T-helper 2 cell (primary cell): ENCODE measurements at places on chromosomes 6 and 20.

DNA sequence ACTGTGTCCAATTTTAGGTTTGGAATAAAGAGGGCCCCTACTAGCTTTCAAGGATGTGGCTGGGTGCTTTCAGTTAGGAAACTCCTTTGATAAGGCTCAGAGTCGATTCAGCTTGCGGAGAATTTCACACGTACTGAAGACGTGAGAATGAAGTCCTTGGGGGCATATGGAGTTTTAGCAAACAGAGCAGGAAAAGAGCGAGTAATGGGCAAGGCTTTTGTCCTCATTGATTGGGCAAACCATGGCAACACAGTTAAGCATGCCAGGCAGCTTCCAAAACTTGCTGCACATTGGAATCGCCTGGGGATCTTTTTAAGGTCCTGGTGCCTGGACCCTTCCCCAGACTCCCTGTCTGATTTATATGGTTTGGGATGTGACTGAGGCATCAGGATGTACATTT is 29.2 kb downstream of the ISM1 start:
- DNase-seq: no peak

GRCh38 chr6:122200440-122200839 is 199.0 kb upstream of the HSF2 start:
- no peak for DNase-seq

DNA sequence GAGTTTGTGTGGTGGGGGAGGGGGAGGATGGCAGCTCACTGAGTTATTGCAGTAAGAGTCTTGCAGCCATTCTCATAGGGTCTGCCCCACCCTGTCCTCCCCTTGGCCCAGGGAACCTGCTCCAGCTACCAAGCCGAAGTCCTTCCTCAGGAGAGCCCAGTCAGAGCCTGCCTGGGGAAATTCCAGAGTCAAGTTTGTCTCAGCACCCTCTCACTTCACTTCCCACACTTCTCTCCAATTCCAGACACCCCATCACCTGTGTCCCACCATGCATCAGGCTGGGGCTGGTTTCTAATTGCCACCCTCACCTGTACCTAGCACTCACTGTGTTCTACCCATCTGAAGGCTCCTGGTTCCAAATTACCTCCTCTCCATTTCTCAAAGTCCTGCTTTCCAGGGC is 10.3 kb upstream of the SLC22A16 start:
- no peak for DNase-seq

GRCh38 chr6:12200015-12200564 is 90.1 kb upstream of the EDN1 start:
- no peak for DNase-seq

GRCh38 chr6:143068001-143068400 is 7.3 kb downstream of the AIG1 start:
- DNase-seq: no peak

- DNase-seq: no peak
Measured at GRCh38 chr20:1537731-1538058, 19.8 kb downstream of the SIRPD start.

DNA sequence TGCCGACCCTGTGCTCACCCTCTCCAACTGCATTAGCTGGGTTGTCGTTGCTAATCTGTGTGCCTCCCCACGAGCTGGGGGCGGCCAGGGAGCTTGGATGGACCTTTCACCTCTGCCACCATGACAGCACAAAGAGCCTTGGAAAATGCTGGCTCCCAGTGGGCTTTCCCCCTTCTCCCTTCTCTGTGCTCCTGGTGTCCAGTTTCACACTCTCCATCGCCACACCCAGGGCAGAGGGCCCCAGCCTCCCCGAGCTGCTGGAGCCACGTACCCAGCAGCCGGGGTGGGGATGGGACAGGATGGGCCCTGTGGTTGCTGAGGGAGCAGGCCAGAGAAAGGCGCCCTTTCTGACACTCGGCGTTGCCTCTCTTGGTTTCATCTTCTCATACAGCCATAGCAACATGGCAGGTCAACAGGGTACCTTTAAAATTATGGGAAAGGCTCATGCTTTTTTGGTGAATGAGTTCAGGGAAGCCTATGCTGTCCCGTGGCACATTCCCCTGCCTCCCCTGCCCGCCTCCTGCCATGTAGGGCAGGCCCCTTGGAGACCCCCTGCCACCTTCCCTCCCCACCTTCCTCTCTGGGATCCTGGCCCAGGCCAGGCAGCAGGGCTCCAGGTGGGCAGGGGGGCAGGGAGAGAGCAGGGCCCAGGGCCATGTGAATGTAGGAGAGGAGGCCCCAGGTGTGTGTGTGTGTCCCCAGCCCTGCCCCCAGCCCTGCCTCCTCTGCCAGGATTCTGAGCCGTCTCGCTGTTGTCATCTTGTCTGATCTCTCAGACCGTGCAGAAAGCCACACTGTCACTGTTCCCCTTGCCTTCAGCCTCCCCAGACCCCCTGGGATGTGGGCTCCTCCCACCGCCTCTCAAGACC is 85.2 kb upstream of the CCDC167 start:
- no peak for DNase-seq

DNA sequence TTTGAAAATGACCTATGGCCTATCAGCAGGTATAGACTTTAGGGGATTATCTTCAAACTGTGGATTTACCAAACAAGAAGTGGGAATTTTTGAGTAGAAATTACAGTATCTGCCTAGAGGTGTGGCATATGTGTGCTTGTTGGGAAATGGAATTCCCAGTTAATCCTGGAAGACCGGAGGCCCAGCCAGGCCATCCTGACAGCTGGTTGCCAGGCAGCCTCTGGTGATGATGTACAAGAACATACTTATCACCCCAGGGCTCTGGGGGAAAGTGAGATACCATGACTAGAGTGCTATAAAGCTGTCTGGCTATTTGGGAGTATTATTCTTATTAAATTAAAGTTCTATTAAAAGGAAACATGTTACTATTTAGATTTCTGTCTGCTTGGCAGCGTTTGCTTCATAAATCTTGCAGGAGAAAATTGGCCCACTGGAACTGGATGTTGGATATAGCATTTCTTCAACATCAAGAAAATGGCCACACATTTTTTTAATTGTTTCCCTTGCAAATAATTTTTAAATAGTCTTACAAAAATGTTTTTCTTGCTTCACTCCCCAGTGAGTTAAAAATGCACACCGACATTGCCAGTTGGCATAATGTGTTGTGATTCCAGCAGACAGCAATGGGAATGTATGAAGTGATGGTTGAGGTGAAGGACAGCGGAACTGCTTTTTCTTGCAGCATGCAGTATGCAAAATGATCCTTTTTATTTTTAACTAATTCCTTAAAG is 187.8 kb downstream of the MYLK4 start:
- DNase-seq: no peak

- DNase-seq: no peak
Measured at GRCh38 chr20:46324379-46324778, 16.1 kb upstream of the CDH22 start.

- DNase-seq: no peak
Measured at GRCh38 chr20:48483334-48484066, 344.3 kb downstream of the PREX1 start.

DNA sequence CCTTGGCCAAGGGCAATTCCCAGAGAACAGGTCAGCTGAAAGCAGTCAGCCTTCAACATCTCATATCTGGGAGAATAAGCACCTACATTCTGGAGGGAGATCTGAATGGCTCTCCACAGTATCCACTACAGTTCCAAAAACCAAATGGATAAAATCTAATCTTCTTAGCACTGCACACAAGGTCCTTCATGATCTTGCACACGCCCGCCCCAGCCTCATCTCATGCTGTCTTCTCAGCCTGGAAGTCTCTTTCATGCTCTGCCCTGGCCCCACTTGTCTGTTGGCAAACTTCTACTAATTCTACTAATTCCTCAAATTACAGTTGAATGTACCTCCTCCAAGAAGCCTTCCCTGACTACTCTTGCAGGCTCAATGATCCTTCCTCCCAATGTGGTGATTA is 1.8 kb upstream of the TTBK1 start:
- no peak for DNase-seq

DNA sequence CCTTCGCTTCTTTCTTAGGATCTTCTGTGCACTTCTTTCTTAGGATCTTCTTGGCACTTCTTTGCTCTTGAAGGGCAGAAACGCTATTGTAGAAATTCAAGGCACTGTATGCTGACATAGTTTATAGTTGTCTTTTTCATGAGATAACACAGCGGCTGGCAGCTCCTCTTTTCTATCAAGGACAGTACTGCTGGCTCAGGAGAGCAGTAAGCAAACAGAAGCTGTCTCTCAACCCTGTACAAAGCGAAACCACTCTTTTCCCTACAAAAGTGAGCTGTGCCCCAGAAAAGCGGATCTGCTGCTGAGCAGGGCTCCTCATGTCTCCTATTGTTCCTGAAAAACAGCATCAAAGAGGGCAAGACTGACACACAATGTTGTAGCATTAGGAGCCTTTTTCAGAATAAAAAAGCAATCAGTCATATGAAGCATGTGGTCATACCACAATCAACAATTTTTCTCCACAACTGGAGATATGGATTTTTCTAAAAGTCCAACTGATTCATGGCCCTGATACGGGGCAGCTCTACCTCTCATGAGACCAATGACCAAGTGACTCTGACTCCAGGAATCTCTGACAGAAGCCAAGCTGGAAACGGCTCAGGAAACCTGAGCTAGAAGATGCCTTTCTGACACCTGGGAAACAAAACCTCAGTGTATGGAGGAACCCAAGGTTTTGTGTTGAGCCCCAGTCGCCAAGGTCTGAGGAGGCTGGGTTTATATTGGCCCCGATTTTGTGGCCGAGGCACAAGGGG is 255.9 kb downstream of the ESR1 start:
- no peak for DNase-seq

DNA sequence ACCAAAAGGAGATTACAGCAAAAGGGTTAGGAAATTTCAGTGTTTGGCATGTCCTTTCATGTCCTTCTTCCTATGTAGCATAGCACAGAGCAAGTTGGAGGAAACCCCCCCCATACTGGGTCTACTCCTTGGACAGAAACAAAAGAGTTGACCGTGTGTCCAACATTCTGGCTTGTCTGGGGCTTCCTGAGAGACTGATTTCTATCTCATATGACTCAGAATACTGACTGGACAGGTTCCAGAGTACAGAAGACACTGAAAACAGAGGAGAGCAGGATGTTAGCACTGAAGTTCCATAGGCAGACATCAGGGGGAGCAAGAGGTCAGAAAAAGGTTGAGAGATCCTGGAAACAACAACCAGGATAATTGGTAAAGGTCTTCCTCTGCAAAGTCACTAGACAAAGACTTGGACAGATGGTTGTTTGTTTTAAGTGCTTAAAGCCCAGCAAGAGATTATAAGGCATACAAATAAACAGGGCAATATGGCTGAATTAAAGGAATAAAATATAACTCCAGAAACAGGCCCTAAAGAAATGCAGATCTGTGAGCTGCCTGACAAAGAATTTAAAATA is 48.4 kb downstream of the USP49 start:
- peak; percentile 11 for DNase-seq

GRCh38 chr20:23874747-23875146 is 4.8 kb downstream of the CST5 start:
- no peak for DNase-seq

DNA sequence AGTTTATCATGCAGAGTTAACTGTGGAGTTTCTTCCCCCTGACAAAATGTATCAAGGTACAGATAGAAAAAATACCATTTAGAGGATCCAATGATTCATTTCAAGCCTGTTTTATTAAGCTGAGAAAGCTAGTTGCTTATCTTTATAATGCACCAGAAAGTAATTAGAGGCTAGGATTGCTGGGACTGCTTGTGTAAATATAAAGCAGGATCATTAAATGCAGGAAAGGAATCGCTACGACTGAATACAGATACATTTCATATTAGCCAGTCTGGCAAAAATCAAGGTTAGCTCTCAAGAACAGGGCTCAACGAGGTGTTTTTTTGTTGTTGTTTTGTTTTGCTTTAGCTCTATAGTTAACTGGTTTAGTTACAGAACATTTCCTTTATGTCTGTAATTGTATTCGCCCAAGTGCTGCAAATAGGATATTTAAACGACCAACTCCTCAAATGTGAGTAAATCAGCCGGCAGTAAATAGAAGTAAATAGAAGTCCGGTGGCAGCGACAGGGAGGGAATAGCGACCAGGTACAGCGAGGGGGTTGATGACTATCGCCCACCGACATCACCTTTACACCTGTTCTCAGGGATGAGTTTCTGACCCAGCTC is 748 bp downstream of the UBE2J1 start:
- no peak for DNase-seq

GRCh38 chr6:128305976-128306375 is 214.4 kb downstream of the PTPRK start:
- DNase-seq: no peak

DNA sequence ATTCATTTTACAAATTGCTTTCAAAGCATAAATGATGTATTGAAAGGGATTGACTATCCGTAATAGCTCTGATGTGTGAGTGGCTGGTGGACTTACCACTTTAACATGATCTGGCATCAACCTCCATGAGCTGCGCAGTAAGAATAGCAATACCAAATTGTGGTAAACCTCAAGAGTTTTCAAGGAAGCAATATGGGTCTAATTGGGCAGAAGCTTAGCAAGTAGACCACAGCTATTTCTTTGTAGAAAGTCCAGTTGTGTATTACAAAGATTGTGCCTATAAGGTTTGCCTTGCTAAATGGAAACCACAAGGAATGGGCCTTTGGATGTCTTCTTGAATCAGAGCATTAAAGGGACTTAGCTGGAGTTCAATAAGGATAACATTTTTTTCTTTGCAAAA is 736.6 kb downstream of the KIF16B start:
- DNase-seq: no peak

- DNase-seq: no peak
Measured at GRCh38 chr6:74979065-74979766, 226.6 kb downstream of the COL12A1 start.

DNA sequence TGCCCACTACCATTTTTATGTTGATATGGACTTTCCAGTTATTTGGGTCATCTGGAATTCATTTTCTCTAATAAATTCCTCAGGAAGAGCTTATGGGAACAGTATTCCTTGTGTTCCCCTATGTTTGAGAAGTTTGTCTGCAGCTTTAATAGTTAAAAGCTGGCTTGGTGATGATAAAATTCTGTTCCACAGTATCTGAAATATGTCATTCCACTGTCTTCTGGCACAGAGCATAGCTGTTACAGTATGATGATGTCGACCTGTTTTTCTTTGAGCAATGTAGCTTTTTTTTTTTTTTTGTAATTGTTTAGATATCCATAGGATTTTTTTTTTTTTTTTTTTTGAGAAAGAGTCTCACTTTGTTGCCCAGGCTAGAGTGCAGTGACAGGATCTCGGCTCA is 43.2 kb downstream of the NCOA3 start:
- no peak for DNase-seq

DNA sequence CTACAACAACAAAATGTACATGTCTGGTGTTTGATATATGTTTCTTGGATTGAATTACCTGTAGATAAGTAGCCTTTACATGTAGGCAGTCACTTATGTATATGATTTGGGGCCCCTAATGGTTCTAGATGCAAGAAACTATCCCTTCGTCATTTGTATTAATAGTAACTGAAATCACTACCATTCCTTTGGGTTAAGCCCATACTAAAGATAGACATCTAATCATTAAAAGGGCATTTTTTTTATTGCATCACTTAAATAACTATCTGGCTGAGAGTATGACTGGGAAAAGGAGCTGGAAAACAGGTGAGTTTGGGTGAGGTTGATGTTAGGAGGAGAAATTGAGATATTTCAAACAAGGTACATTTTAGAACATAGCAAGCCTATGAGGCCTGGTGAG is 213.5 kb upstream of the PLN start:
- no peak for DNase-seq
